Naive thymus-derived CD4-positive, alpha-beta T cell (primary cell): ENCODE measurements at places on chromosomes 5 and 9. TPM values are rescaled to one million over a fixed set of nuclear protein-coding genes. Genes with fewer than 3 reads are reported as not detected.

- H3K4me1 ChIP-seq, result no peaks in the 10 kb centered on the region
- H3K27ac ChIP-seq, result no peak overlapping the region
- H3K36me3 ChIP-seq, result no peaks in the 10 kb centered on the region
- no peak overlapping the region for H3K4me3 ChIP-seq
Measured at GRCh38 chr9:125089331-125089730, 54.0 kb downstream of the SCAI start.

Gene KIF24
- total RNA-seq, result 0.35 TPM

Gene C1QTNF2
- total RNA-seq, result not detected

GRCh38 chr9:87434366-87434765, 63.3 kb upstream of the DAPK1 start:
- no peaks in the 10 kb centered on the region for H3K4me1 ChIP-seq
- no peaks in the 10 kb centered on the region for H3K27me3 ChIP-seq
- no peak overlapping the region for H3K27ac ChIP-seq
- no peaks in the 10 kb centered on the region for H3K36me3 ChIP-seq
- H3K4me3 ChIP-seq, result no peak overlapping the region

Gene ADAMTSL1
- total RNA-seq, result not detected

GRCh38 chr5:31990701-31991110, 183.4 kb downstream of the GOLPH3 start:
- no peaks in the 10 kb centered on the region for H3K36me3 ChIP-seq
- H3K4me1 ChIP-seq, result no peaks in the 10 kb centered on the region
- H3K27me3 ChIP-seq, result no peaks in the 10 kb centered on the region

DNA sequence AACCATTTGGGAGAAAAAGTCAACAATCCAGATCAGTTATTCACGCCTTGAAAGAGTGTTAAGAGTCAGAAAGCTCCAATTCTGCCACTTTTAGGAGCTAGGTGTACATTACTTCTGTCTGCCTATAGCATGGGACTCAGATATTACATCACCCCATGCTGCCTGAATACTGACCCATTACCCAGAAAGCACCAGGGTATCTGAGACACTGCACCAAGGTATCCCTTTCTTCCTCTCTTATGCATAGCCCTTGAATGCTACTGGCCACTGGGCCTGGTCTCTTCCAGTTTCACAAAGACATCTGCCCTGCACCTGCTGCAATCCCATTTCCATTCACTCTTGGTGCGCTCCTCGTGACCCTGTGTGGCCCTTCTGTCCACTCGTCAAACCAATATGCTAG, 2.6 kb downstream of the STRBP start:
- DNase-seq, result no peak
- peaks cover 17% of the 10 kb centered on the region for H3K4me1 ChIP-seq
- H3K27me3 ChIP-seq, result no peaks in the 10 kb centered on the region
- no peak overlapping the region for H3K4me3 ChIP-seq
- no peak overlapping the region for H3K27ac ChIP-seq

Gene UBAC1
- 32.2 TPM for total RNA-seq

GRCh38 chr5:159732220-159732619, 184.1 kb upstream of the ADRA1B start:
- no peak overlapping the region for H3K4me3 ChIP-seq
- H3K36me3 ChIP-seq, result no peaks in the 10 kb centered on the region
- no peak overlapping the region for H3K27ac ChIP-seq
- no peaks in the 10 kb centered on the region for H3K27me3 ChIP-seq

GRCh38 chr5:55344392-55344992, 36.7 kb downstream of the MTREX start:
- no peaks in the 10 kb centered on the region for H3K4me1 ChIP-seq

DNA sequence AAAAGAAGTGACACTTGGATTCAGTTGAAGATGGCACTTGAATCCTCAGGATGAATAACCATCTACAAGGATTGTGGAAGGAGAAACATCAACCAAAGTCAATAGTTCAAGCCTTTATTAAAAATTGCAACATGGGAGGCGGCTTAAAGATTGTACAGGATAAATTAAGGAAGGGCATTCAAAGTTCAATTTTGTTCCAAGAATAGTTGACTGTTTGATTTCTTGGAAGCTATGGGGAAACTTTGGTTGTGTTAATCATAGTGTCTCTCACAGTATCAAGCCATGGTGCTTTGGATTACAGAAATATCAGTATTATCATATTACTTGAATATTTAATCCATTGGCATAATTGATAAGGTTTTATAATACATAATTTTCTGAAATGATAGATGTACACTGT, 1844.3 kb downstream of the MAT2B start:
- no peaks in the 10 kb centered on the region for H3K27me3 ChIP-seq
- H3K36me3 ChIP-seq, result no peaks in the 10 kb centered on the region
- H3K4me1 ChIP-seq, result no peaks in the 10 kb centered on the region
- H3K4me3 ChIP-seq, result no peak overlapping the region

Gene FLT4
- 3.3 TPM for total RNA-seq

Gene CTXN3
- not detected for total RNA-seq

GRCh38 chr5:138829341-138829740, 45.8 kb downstream of the LRRTM2 start:
- no peaks in the 10 kb centered on the region for H3K4me1 ChIP-seq
- no peak overlapping the region for H3K27ac ChIP-seq
- no peak overlapping the region for H3K4me3 ChIP-seq
- DNase-seq, result no peak
- H3K36me3 ChIP-seq, result no peaks in the 10 kb centered on the region
- H3K27me3 ChIP-seq, result no peaks in the 10 kb centered on the region

DNA sequence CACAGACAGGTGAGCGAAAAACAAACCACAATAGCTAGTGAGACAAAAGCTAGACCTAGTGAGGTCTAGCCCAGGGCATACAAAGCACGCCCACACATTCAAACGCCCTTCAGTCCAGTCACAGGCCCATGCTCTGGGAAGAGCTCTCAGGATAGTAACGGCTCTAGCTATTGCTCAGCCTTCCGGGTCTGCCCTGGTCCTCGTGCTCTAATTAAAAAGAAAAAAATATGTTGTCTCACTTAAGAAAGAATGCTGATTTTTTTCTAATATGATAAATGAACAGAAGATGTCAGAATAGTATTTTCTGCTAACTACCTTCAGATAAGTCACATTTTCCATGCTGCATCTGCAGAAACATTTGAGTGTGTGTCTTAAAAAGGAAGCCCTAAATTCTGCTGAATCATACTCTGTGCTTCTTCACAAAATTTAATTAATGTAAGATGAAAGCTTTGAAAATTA, 94.5 kb downstream of the PLPP1 start:
- H3K36me3 ChIP-seq, result no peaks in the 10 kb centered on the region
- DNase-seq, result no peak

Gene HMGCS1
- 70.2 and 77.5 TPM in 2 replicates for total RNA-seq

GRCh38 chr9:102514541-102514940, 480.6 kb upstream of the CYLC2 start:
- H3K27me3 ChIP-seq, result no peaks in the 10 kb centered on the region
- no peaks in the 10 kb centered on the region for H3K36me3 ChIP-seq
- H3K4me1 ChIP-seq, result no peaks in the 10 kb centered on the region
- no peak overlapping the region for H3K27ac ChIP-seq

DNA sequence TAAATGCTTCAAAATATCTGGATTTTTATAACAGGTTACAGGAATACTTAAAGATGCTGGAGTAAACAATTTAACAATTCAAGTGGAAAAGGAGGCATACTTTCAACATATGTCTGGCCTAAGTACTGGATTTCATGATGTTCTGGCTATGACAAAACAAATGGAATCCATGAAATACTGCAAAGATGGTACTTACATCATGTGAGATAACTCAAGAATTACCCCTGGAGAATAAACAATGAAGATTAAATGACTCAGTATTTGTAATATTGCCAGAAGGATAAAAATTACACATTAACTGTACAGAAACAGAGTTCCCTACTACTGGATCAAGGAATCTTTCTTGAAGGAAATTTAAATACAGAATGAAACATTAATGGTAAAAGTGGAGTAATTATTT, 35.6 kb downstream of the SLC30A5 start:
- H3K4me3 ChIP-seq, result no peak overlapping the region
- DNase-seq, result no peak
- H3K27ac ChIP-seq, result no peak overlapping the region
- H3K27me3 ChIP-seq, result no peaks in the 10 kb centered on the region

Gene IGIP
- 15.4 TPM for total RNA-seq

DNA sequence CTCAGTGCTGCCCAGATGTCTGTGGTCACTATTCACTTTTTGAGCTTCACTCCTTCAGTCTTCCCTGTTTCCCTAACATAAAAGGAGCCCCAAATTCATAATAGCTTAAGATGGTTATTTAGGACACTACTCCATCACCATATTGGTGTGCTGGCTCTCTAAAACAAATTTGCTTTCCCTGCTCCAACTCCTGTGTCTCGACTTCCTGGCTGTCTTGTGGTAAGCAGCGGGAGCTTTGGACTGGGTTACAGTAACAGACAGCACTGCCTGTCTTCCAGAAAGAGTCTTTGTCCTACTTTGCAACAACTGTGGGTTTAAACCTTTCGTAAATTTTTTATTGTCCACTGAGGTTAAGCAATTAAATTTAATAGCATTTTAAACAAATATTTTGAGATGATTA, 389.4 kb downstream of the CDH9 start:
- no peak overlapping the region for H3K27ac ChIP-seq
- DNase-seq, result no peak
- no peaks in the 10 kb centered on the region for H3K36me3 ChIP-seq
- no peaks in the 10 kb centered on the region for H3K27me3 ChIP-seq
- H3K4me1 ChIP-seq, result no peaks in the 10 kb centered on the region

Gene LTC4S
- 6.0 TPM for total RNA-seq

Gene PITX1
- total RNA-seq, result not detected

GRCh38 chr5:1648806-1649205, 125.0 kb upstream of the LPCAT1 start:
- peaks cover 19% of the 10 kb centered on the region for H3K4me1 ChIP-seq
- DNase-seq, result no peak
- H3K27me3 ChIP-seq, result peaks cover 11% of the 10 kb centered on the region
- H3K36me3 ChIP-seq, result no peaks in the 10 kb centered on the region
- no peak overlapping the region for H3K4me3 ChIP-seq
- no peak overlapping the region for H3K27ac ChIP-seq

GRCh38 chr5:68292316-68292715, 76.8 kb downstream of the PIK3R1 start:
- DNase-seq, result no peak
- peaks cover 50% of the 10 kb centered on the region for H3K36me3 ChIP-seq
- no peak overlapping the region for H3K4me3 ChIP-seq
- peak overlapping the region; percentile 4 for H3K27ac ChIP-seq
- H3K4me1 ChIP-seq, result peaks cover 27% of the 10 kb centered on the region

DNA sequence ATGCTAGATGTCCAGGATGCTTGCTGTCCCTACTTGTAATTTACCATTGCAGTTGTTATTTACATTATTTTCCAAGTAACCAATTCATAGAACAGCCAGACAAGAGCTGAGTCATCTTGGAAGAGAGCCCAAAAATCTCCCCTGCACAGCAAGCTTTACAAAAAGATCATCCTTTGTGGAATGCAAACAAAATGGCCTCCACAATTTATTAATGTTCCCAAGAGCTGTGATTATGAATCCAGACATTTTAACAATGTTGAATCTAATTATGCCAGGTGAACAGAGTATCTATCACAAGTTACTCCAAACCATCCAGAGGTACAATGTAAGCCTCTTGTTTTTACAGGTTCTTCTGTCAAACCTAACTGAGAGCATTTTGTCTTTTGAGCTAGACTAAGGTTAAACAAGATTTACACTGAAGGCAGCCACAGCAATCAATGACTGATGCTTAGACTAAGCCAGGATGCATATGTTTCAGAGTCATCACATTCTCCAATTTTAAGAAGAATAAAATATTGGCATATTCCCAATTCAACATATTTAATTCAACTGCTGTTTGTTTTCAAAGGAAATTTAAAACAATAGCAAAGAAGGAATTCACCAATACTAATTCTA, 95.3 kb upstream of the SLC12A2 start:
- DNase-seq, result no peak
- H3K4me3 ChIP-seq, result no peak overlapping the region
- no peaks in the 10 kb centered on the region for H3K4me1 ChIP-seq

Gene PNPLA7
- total RNA-seq, result 4.7 and 4.9 TPM in 2 replicates

- no peaks in the 10 kb centered on the region for H3K27me3 ChIP-seq
- no peak for DNase-seq
- no peaks in the 10 kb centered on the region for H3K36me3 ChIP-seq
- no peak overlapping the region for H3K4me3 ChIP-seq
- no peaks in the 10 kb centered on the region for H3K4me1 ChIP-seq
Measured at GRCh38 chr5:103308774-103309173, 50.2 kb downstream of the MACIR start.

DNA sequence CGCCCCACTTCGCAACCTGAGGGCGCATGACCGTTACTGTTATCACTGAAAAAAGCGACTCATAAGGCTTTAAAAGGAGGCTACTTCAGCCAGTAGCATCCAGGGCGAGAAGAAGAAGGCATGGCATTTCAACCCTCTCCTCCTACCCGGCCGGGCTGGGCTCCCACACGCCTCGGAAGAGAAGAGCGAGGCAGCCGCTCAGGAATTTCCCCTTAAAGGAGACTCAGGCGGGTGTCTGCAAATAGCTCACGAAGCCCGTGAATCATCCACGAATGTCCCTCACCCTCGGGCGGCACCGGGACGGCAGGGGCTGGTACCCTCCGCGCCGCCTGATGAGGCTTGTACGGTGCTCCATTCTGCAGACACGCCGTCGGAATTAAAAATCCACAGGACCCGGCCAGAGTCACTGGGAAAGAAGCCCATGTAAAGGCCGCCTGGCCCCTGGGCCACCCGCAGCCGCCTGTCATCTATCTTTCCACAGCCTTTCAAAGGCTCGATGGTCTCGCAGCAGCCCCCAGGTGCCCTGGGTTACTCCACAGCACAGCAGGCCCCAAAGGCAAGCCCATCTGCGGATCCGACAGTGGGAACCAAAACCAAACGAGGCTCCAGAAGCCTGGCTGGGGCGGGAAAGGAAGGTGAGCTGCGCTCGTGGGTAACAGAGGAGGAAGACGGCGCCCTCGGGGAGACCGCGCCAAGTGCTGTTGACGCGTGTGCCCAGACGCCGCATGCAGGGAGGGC, 11.8 kb downstream of the SLC12A7 start:
- H3K4me1 ChIP-seq, result peaks cover 19% of the 10 kb centered on the region
- no peak overlapping the region for H3K27ac ChIP-seq
- no peak for DNase-seq
- no peaks in the 10 kb centered on the region for H3K27me3 ChIP-seq
- peaks cover 3% of the 10 kb centered on the region for H3K36me3 ChIP-seq

Gene PTPDC1
- total RNA-seq, result 3.5 and 4.1 TPM in 2 replicates

DNA sequence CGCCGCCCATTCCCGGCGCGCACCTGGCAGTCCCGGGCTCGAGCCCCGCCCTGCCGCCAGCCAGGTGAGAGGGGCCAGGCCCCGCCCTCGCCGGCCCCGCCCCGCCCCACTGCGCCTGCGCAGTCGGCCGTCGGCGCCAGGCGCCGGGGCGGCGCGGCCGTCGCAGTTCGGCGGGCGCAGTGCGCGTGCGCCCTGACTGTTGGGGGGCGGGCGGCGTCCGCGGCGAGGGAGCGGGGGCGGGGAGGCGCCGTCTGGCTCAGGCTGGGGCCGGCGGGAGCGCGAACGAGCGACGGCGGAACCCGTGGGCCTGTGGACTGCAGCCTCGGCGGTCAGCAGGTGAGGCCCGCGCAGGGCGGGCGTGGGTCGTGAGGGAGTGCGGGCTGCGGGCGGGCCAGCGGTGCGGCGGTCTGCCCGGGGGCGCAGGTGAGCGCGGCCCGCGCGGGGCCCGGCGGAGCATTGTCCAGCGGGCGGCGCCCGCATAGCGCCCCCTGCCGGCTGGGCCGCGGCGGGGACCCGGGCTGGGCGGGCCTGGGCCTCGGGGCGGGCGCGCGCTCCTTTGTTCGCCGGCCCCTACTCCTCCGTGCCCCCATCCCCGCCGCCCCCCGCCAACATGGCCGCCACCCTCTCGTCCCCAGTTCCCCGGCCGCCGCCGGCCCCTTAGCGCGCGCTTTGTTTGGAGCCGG, at the start of gene SPIN1:
Gene SPIN1 (plus strand): TSS at position 242 of the 683 bp plus-strand sequence. CDS start 38,096 bp downstream, outside the sequence.
- peak; percentile 88 for DNase-seq
- H3K27me3 ChIP-seq, result no peaks in the 10 kb centered on the region
- no peaks in the 10 kb centered on the region for H3K36me3 ChIP-seq
- H3K27ac ChIP-seq, result peak within 1 kb of the TSS; percentile 67

Gene CTNND2
- total RNA-seq, result not detected

Gene ATP6V1G1
- total RNA-seq, result 136 TPM

Gene WASHC1
- 17.1 TPM for total RNA-seq
